ENCODE measurements at places on chromosomes 2 and 18.

- no peak overlapping the region for H3K4me3 ChIP-seq
- H3K27ac ChIP-seq: no peak overlapping the region
- H3K27me3 ChIP-seq: peaks cover 24% of the 10 kb centered on the region
Observed at GRCh38 chr18:73979742-73980141, 167.9 kb downstream of the FBXO15 start.

GRCh38 chr2:201171259-201171814 is 11.6 kb upstream of the CASP10 start:
- peaks cover 35% of the 10 kb centered on the region for H3K36me3 ChIP-seq
- no peaks in the 10 kb centered on the region for H3K27me3 ChIP-seq
- ATAC-seq: no peak
- H3K27ac ChIP-seq: no peak overlapping the region
- H3K4me3 ChIP-seq: no peak overlapping the region

DNA sequence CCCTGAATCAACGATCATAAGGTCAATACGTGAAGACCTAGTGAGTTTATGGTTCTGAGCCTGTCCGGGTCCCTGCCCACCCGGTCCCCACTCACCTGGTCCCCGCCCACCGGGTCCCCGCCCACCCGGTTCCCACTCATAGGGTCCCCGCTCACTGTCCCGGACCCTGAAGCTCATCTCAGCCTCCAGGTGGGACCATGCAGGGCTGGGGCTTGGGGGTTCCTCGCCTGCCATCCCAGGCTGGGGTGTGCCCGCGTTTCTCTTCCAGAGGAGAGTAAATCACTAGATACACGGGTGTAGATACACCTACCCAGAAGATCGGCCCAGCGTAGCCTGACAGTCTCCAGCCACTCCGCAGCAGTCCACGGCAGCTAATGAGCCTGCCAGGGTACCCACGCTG is 131.5 kb downstream of the MBP start:
- H3K27ac ChIP-seq: no peak overlapping the region
- no peak for ATAC-seq
- no peaks in the 10 kb centered on the region for H3K36me3 ChIP-seq
- no peaks in the 10 kb centered on the region for H3K27me3 ChIP-seq
- H3K4me3 ChIP-seq: no peak overlapping the region

- no peaks in the 10 kb centered on the region for H3K4me1 ChIP-seq
- peaks cover 2% of the 10 kb centered on the region for H3K27me3 ChIP-seq
- H3K36me3 ChIP-seq: no peaks in the 10 kb centered on the region
- ATAC-seq: peak; percentile 52
- H3K27ac ChIP-seq: no peak overlapping the region
Observed at GRCh38 chr18:12543697-12544096, 114.2 kb downstream of the SPIRE1 start.

GRCh38 chr2:19476327-19476726 is 117.9 kb upstream of the OSR1 start:
- H3K4me1 ChIP-seq: peaks cover 15% of the 10 kb centered on the region
- no peak overlapping the region for H3K27ac ChIP-seq
- no peak for ATAC-seq
- H3K36me3 ChIP-seq: no peaks in the 10 kb centered on the region

DNA sequence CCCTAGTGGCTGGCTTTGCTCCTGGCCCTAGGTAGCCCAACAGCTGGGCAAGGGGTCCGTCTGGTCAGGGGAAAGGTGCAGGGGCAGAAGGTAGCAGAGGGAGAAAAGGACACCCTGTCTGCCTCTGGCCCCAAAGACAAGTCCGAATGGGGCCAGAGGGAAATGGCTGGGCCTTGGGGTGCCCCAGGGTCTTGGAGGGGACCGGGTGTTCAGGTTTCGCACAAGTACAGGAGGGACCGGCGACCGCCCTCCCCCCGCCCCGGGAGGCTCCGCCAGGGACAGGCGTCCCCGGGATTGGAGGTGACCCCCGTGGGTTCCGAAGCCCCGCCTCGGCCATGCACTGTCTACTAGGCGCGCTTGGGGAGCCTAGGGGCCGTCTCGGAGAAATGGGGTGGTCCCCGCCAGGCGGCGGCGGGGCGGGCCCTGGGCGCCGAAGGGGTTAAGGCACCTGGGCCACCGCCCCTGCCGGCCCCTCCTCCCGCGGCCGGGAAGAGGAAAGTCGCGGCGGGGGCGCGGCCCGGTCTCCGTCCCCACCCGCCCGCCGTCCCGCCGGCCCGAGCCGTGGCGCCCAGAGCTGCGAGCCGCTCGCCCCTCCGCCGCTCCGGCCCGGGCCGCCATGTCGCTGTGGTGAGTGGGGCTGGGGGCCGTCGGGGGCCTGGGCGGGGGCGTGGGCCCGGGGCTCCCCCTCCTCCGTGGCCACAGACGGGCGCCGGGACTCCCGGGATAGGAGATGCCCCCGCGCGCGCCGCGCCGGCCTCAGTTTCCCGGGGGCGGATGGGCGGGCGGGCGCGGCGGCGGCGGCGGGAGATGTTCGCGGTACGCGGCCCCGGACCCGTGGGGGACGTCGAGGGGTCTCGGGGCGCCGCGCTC is at the start of gene B3GNT7:
Gene B3GNT7 (plus strand): TSS at position 523 of the 870 bp plus-strand sequence. CDS start 94 bp downstream, at position 617.
- no peak for ATAC-seq
- H3K4me3 ChIP-seq: peak within 1 kb of the TSS; percentile 45
- H3K4me1 ChIP-seq: peaks cover 4% of the 10 kb centered on the region
- peaks cover 35% of the 10 kb centered on the region for H3K27me3 ChIP-seq
- no peaks in the 10 kb centered on the region for H3K36me3 ChIP-seq

- peak overlapping the region; percentile 88 for H3K4me3 ChIP-seq
- peak overlapping the region; percentile 82 for H3K27ac ChIP-seq
- H3K27me3 ChIP-seq: no peaks in the 10 kb centered on the region
- H3K36me3 ChIP-seq: peaks cover 63% of the 10 kb centered on the region
Observed at GRCh38 chr2:68775272-68775842, 40.7 kb downstream of the ARHGAP25 start.

GRCh38 chr2:62293490-62294271 is 97.8 kb downstream of the B3GNT2 start:
- no peaks in the 10 kb centered on the region for H3K4me1 ChIP-seq
- H3K36me3 ChIP-seq: no peaks in the 10 kb centered on the region
- ATAC-seq: no peak
- H3K27ac ChIP-seq: no peak overlapping the region
- H3K4me3 ChIP-seq: no peak overlapping the region

DNA sequence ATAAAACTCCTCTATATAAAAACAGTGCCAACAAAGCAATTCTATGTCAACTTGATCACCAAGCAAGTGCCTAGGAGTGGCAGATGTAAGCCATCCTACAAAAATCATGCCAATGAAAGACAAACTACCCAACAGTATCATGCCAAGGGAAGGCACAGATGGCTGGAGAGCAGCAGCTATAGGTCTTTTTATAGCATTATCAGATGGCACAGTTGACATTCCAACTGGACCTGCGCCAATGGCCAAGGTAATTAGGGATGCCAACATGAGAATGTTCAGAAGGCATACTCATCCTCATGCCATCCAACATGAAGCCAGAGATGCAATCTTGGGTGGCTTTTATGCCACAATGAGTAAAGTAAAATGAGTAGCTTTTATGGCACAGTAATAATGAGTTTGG is 237.3 kb downstream of the OTX1 start:
- no peak overlapping the region for H3K27ac ChIP-seq
- ATAC-seq: no peak
- no peak overlapping the region for H3K4me3 ChIP-seq
- no peaks in the 10 kb centered on the region for H3K27me3 ChIP-seq
- no peaks in the 10 kb centered on the region for H3K4me1 ChIP-seq

- H3K4me3 ChIP-seq: no peak overlapping the region
- H3K4me1 ChIP-seq: no peaks in the 10 kb centered on the region
- no peaks in the 10 kb centered on the region for H3K36me3 ChIP-seq
Observed at GRCh38 chr2:67898595-67898994, 164.2 kb downstream of the C1D start.

GRCh38 chr18:59916746-59917145 is 16.9 kb downstream of the PMAIP1 start:
- no peak overlapping the region for H3K27ac ChIP-seq
- H3K4me3 ChIP-seq: no peak overlapping the region
- ATAC-seq: no peak
- H3K36me3 ChIP-seq: no peaks in the 10 kb centered on the region

DNA sequence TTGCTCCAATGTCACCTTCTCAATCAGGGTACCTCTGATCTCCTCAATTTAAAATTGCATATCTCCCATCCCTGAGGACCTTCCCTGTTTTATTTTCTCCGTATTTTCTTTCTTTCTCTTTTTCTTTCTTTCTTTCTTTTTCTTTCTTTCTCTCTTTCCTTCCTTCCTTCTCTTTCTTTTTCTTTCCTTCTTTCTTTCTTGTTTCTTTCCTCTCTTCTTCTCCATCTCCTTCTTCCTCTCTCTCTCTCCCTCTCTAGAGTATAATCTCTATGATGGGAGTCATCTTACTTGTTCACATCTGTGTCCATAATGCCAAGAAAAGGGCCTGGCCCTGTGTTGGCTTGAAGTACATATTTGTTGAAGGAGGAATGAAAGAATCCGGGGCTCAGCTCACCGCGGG is 21.3 kb upstream of the SIX2 start:
- ATAC-seq: no peak
- H3K4me3 ChIP-seq: no peak overlapping the region
- H3K36me3 ChIP-seq: no peaks in the 10 kb centered on the region
- H3K4me1 ChIP-seq: no peaks in the 10 kb centered on the region

GRCh38 chr18:62335494-62335893 is 10.4 kb downstream of the TNFRSF11A start:
- H3K27ac ChIP-seq: no peak overlapping the region
- H3K27me3 ChIP-seq: peaks cover 51% of the 10 kb centered on the region
- no peaks in the 10 kb centered on the region for H3K36me3 ChIP-seq
- peaks cover 21% of the 10 kb centered on the region for H3K4me1 ChIP-seq

DNA sequence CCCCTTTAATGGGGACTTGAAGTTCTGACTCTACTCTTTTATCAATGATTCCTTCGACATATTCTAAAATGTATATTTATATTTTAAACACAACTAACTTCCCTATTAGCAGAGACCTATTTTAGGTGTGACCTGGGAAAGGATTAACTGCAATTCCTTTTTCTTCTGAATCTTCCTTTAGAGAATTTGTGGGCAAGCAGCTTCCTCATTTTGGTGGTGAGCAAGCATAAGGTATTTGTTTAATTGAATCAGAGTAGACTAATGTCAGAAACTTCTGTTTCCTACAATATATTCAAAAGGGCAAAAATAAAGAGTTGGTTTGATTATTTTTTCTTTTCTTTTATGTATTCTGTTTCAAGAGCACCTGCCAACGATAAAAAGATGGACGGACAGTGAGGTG is 237.0 kb downstream of the IKZF2 start:
- H3K4me1 ChIP-seq: peaks cover 8% of the 10 kb centered on the region
- H3K27ac ChIP-seq: no peak overlapping the region
- H3K36me3 ChIP-seq: no peaks in the 10 kb centered on the region
- ATAC-seq: no peak
- no peak overlapping the region for H3K4me3 ChIP-seq
- H3K27me3 ChIP-seq: peaks cover 12% of the 10 kb centered on the region

GRCh38 chr2:206379266-206379665 is 64.1 kb upstream of the ADAM23 start:
- no peak for ATAC-seq
- H3K4me1 ChIP-seq: no peaks in the 10 kb centered on the region
- H3K27ac ChIP-seq: no peak overlapping the region
- peaks cover 12% of the 10 kb centered on the region for H3K27me3 ChIP-seq

- no peak for ATAC-seq
- H3K27me3 ChIP-seq: peaks cover 6% of the 10 kb centered on the region
- H3K36me3 ChIP-seq: no peaks in the 10 kb centered on the region
- no peaks in the 10 kb centered on the region for H3K4me1 ChIP-seq
- no peak overlapping the region for H3K4me3 ChIP-seq
Observed at GRCh38 chr18:50334546-50335152, 40.2 kb upstream of the SKA1 start.

GRCh38 chr18:13522256-13522655 is 204.1 kb downstream of the FAM210A start:
- H3K4me1 ChIP-seq: peaks cover 21% of the 10 kb centered on the region
- H3K4me3 ChIP-seq: no peak overlapping the region
- no peak overlapping the region for H3K27ac ChIP-seq
- ATAC-seq: no peak
- H3K36me3 ChIP-seq: peaks cover 27% of the 10 kb centered on the region

DNA sequence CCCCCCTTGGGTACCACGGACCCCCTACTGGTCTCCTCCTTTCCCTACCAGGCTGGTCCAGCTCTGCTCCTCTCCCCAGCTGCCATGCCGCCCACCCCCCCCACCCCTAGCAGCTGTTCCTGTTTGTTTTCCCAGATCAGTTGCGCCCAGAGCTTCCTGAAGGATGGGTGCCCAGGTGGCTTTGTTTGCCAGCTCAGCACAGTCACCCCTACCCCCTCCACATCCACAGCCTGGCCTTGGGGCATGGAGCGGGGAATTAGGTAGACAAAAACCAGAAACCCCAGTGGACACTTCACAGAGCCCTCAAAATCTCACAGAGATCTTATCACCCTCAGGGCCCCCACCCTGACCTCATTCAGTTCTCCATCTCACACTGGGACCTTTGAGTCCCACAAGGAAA is 3.7 kb upstream of the CRYBA2 start:
- H3K36me3 ChIP-seq: no peaks in the 10 kb centered on the region
- no peak overlapping the region for H3K4me3 ChIP-seq
- no peak overlapping the region for H3K27ac ChIP-seq
- H3K27me3 ChIP-seq: peaks cover 33% of the 10 kb centered on the region

GRCh38 chr18:43049021-43049420 is 66.5 kb downstream of the RIT2 start:
- no peak for ATAC-seq
- H3K36me3 ChIP-seq: no peaks in the 10 kb centered on the region
- H3K4me1 ChIP-seq: no peaks in the 10 kb centered on the region
- H3K27me3 ChIP-seq: no peaks in the 10 kb centered on the region
- H3K4me3 ChIP-seq: no peak overlapping the region

DNA sequence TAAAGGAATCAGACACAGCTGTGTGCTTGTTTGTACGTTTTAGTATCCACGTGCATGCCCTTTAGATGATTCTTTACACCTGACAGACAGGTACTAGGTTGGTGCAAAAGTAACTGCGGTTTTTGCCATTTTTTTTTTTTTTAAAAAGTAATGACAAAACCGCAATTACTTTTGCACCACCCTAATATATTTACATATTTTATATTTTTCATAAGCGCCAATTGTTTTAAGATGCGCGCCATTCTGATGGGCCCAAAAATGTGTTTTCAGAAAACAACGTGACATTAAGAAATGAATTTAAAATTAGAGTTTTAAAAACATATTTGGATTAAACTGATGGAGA is 972 bp upstream of the COBLL1 start:
- no peak for ATAC-seq
- H3K4me1 ChIP-seq: no peaks in the 10 kb centered on the region
- no peaks in the 10 kb centered on the region for H3K36me3 ChIP-seq
- H3K4me3 ChIP-seq: peak overlapping the region; percentile 45
- H3K27me3 ChIP-seq: peaks cover 31% of the 10 kb centered on the region

All from activated T-helper 17 cell treated with anti-CD3 and anti-CD28 coated beads, Interleukin-2, amount 50 U/mL, for 72 hours (primary cell).